ENCODE measurements at places on chromosomes 2 and 18.

DNA sequence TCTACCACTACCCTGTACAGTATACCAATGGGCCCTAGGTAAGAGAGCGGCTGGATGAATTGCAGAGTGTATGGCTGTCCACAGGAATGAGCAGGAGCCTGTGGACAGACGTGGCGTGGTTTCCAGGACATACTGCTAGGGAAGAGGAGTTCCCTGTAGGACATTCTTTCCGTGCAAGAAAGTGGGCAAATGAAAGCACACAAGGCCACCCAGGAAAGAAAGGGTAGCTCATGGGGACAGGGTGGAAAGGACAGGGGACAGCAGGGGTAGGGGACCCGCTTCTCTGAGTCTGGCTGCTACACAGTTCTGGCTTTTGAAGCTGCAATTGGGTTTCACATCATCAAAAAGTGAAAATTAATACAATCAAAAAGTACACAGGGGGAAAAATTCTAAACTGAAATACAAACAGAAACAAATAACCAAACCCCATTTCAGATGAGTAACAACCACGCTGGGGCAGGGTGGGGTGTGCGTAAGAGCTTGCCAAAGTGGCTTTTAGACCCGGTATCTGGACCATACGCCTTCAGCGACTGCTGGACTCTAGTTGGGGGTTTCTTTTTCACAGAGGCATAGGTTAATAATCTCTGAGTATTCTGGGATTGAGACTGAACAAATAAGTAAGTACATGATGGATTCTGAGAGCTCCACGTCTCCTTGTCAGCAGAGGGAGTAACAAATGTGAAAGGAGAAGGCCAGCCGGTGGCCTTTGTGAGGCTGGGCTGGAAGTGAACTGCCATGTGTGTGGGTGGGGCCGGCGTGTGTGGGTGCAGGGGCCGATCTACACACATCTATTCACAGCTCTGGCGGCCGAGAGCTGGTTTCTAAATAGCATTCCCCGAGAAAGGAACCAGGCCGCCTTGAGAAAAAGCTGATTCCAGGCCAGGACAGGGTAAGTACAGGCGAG is 84.0 kb downstream of the HDAC4 start:
- DNase-seq, result no peak

DNA sequence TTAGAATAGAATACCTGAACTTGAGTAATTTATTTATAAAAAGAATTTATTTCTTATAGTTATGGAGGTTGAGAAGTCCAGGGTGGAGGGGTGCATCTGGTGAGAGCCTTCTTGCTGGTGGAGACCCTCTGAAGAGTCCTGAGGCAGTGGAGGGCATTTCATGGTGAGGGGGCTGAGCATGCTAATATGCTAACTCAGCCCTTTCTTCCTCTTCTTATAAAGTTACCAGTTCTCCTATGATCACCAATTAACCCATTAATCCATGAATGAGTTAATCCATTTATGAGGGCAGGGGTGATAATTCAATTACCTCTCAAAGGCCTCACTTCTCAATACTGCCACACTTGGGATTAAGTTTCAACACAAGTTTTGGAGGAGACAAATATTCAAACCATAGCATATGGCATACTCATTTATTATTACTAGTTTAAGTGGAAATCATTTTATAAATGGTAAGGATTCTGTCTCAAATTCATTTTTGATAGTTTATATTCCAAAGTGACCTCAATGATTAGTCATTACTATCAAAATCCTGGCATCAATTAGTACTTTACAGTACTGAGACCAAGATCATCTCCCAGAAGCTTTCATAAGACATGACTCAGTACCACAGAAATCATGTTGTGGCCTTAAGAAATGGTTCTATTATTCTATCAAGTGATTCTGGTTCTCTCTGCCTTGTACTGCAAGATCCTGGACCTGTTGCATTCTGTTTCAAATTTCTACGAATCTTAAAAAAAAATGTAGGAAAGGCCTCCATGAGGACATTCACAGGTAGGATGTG is 5.5 kb downstream of the ZNF396 start:
- DNase-seq, result no peak

DNA sequence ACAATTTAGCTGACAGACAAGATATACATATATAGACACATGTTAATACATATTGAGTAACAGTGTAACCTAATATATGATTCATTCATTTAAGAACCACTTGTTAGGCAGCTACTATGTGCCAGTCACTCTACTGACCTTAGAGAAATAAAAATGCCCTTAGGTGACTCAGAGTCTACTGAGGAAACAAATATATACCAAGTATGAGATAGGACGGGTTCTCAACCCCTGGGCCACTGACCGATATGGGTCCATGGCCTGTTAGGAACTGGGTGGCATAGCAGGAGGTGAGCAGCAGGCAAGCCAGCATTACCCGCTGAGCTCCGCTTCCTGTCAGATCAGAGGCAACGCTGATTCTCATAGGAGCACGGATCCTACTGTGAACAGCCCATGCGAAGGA is 14.8 kb downstream of the STRN start:
- no peak for DNase-seq

- DNase-seq, result no peak
These were observed 45.2 kb downstream of the EIF2AK3 start for GRCh38 chr2:88582030-88582429.

DNA sequence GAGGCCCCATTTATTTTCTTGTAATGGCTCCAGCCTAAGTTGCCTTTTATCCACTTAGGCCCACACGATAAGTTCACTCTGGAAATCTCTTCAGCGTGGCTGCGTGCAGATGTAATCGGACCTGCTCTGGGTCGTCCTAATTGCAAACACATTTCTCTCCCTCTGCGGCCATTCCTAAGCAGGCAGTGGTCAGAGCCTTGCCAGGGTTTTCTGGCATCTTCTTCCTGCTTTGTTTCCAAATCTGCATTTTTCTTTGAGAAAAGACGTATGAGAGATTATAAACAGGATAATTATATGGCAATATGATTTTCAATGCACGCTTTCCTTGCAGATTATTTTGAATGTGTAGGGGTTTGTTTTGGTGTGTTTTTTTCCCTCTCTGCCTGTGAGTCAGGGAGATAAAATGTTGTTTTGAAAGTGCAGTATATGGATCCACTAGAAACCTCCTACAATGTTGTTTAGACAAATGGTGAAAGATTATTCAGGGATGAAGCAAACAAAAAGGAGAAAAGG is 239.4 kb upstream of the TANK start:
- DNase-seq, result no peak

GRCh38 chr2:221467610-221468009 is 104.5 kb downstream of the EPHA4 start:
- DNase-seq, result no peak

DNA sequence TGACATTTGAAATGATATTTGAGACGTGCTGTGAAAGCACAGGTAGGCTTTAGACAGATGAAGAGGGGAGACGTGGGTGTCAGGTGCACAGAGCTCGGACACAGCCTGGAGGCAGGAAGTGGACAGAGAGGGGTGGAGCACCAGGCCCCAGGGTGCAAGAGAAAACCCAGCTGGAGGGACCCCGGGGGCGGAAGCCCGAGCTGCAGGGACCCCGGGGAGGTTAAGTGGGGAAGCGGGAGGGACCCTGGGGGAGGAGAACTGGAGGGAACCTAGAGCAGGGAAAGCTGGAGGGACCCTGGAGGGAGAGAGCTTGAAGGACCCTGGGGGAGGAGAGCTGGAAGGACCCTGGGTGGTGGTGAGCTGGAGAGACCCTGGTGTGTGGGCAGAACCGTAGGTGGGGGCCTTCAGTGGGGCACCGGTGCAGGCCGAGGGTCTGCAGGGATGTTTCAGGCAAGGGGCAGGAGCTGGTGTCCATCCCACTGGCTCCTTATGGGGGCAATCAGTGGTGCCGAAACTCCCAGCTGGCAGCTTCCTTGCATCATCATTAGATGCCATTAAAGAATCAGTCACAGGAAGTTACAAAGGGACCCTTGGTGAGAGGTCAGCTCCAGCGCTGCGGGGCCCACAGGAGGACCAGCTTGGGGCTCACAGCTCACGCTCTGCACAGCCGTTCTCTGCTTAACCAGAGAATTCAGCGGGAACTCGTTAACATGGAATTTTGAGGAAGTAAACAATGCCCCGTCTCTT is 246.6 kb downstream of the EIPR1 start:
- DNase-seq, result no peak
